Activated CD4-positive, alpha-beta T cell treated with anti-CD3 and anti-CD28 coated beads for 36 hours (primary cell): ENCODE measurements at places on chromosomes 2 and 18. TPM values are rescaled to one million over a fixed set of nuclear protein-coding genes. Genes with fewer than 3 reads are reported as not detected.

- H3K4me1 ChIP-seq = no peaks in the 10 kb centered on the region
- no peak for DNase-seq
- no peak overlapping the region for H3K27ac ChIP-seq
- no peak overlapping the region for H3K4me3 ChIP-seq
- H3K36me3 ChIP-seq = no peaks in the 10 kb centered on the region
- no peaks in the 10 kb centered on the region for H3K27me3 ChIP-seq
These were observed 990.9 kb upstream of the ACVR2A start for GRCh38 chr2:146853741-146854444.

GRCh38 chr2:217943446-217944321, 59.1 kb downstream of the TNS1 start:
- H3K4me3 ChIP-seq = no peak overlapping the region
- peak; percentile 30 for DNase-seq
- H3K27me3 ChIP-seq = peaks cover 22% of the 10 kb centered on the region
- no peaks in the 10 kb centered on the region for H3K4me1 ChIP-seq
- H3K36me3 ChIP-seq = no peaks in the 10 kb centered on the region

- H3K36me3 ChIP-seq = no peaks in the 10 kb centered on the region
- no peak overlapping the region for H3K27ac ChIP-seq
- H3K4me1 ChIP-seq = peaks cover 6% of the 10 kb centered on the region
- no peaks in the 10 kb centered on the region for H3K27me3 ChIP-seq
These were observed 172.7 kb upstream of the TRIB2 start for GRCh38 chr2:12543978-12544558.

- no peak for DNase-seq
- H3K27ac ChIP-seq = no peak overlapping the region
- H3K36me3 ChIP-seq = no peaks in the 10 kb centered on the region
- H3K27me3 ChIP-seq = no peaks in the 10 kb centered on the region
These were observed 808.4 kb downstream of the ERBB4 start for GRCh38 chr2:211730215-211730614.

The IRS1 gene
- total RNA-seq = 3.3 TPM

- peaks cover 2% of the 10 kb centered on the region for H3K4me1 ChIP-seq
- no peak overlapping the region for H3K27ac ChIP-seq
- no peak for DNase-seq
- no peaks in the 10 kb centered on the region for H3K36me3 ChIP-seq
These were observed 87.8 kb upstream of the ASB18 start for GRCh38 chr2:236351966-236352525.

GRCh38 chr2:21256006-21256405, 132.2 kb downstream of the TDRD15 start:
- H3K4me1 ChIP-seq = no peaks in the 10 kb centered on the region
- H3K27me3 ChIP-seq = no peaks in the 10 kb centered on the region
- no peak overlapping the region for H3K27ac ChIP-seq

- H3K27ac ChIP-seq = peak overlapping the region; percentile 99
- H3K4me1 ChIP-seq = peaks cover 43% of the 10 kb centered on the region
- DNase-seq = peak; percentile 84
- H3K4me3 ChIP-seq = peak overlapping the region; percentile 95
These were observed 579 bp downstream of the MAT2A start for GRCh38 chr2:85539361-85540132.

The GLI2 gene
- total RNA-seq = not detected

DNA sequence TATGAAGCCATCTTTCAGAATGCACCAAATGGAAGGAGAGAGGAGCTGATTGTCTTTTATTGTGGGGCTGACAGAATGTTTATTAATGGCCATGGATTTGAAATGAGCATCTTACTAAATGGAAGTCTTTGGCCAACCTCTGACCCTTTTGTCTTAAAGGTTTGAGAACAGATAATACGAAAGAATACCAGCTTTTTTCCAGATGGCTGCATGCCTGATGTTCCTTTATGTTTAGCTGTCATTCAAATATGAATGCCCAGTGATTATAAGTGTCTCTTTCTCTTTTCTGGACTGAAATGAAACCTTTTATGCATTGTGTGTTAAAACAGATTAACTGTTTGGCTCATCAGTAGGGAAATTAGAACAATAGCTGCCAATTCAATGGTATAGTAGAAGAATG, 46.0 kb downstream of the PARD3B start:
- no peak overlapping the region for H3K27ac ChIP-seq
- DNase-seq = no peak
- H3K4me1 ChIP-seq = no peaks in the 10 kb centered on the region

DNA sequence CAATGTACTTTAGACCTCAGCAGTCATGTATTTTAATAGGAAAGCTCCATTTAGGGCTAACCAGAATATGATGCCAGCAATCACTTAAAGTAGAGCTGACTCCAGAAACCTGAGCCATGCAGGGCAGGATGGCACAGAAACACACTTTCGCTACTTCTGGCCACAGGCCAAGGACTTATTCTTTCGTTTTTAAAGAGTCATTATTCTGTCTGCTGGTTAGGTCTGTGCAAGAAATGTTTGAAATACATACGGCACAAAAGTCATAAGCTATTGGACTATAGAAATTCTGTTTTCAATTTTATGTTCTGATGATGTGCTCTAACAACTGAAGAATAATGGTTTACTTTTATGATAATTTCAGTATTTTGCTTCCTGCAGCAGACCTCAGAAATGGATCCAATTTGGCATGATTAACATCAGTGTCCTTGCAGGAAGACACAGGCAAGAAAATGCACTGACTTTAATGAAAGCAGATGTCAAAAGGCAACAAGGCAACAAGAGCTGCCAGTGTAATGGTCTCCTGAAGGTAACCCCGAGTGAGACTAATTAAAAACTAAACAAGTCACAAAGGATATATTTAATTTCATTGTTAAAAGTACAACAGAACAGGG, 114.4 kb upstream of the CHRNA1 start:
- no peaks in the 10 kb centered on the region for H3K27me3 ChIP-seq
- H3K4me1 ChIP-seq = no peaks in the 10 kb centered on the region
- no peak overlapping the region for H3K27ac ChIP-seq
- DNase-seq = no peak

- H3K4me1 ChIP-seq = peaks cover 31% of the 10 kb centered on the region
- H3K27ac ChIP-seq = peak overlapping the region; percentile 11
- H3K27me3 ChIP-seq = no peaks in the 10 kb centered on the region
- no peak overlapping the region for H3K4me3 ChIP-seq
- H3K36me3 ChIP-seq = peaks cover 51% of the 10 kb centered on the region
These were observed 1.6 kb downstream of the ZNF397 start for GRCh38 chr18:35242426-35242825.

GRCh38 chr2:240622531-240623235, 2.6 kb upstream of the GPR35 start:
- peaks cover 10% of the 10 kb centered on the region for H3K36me3 ChIP-seq
- H3K27ac ChIP-seq = peak overlapping the region; percentile 85
- H3K4me3 ChIP-seq = no peak overlapping the region
- peak; percentile 73 for DNase-seq

The HOXD11 gene
- not detected for total RNA-seq

The NFU1 gene
- total RNA-seq = 30.0 TPM

DNA sequence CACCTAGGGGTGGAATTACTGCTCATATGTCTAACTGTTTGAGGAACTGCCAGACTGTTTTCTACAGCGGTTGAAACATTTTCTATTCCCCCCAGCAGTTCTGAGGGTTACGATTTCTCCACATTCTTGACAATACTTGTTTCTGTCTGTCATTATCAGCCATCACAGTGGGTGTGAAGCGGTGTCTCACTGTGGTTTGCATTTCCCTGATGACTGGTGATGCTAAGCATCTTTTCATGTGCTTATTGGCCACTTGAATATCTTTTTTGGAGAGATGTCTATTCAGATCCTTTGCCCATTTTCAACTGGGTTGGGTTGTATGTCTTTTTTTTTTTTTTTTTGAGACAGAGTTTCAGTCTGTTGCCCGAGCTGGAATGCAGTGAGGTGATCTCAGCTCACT, 63.0 kb downstream of the ADNP2 start:
- H3K4me3 ChIP-seq = no peak overlapping the region
- H3K36me3 ChIP-seq = no peaks in the 10 kb centered on the region
- no peak overlapping the region for H3K27ac ChIP-seq
- no peak for DNase-seq
- peaks cover 50% of the 10 kb centered on the region for H3K27me3 ChIP-seq

The UGT1A9 gene
- not detected for total RNA-seq

DNA sequence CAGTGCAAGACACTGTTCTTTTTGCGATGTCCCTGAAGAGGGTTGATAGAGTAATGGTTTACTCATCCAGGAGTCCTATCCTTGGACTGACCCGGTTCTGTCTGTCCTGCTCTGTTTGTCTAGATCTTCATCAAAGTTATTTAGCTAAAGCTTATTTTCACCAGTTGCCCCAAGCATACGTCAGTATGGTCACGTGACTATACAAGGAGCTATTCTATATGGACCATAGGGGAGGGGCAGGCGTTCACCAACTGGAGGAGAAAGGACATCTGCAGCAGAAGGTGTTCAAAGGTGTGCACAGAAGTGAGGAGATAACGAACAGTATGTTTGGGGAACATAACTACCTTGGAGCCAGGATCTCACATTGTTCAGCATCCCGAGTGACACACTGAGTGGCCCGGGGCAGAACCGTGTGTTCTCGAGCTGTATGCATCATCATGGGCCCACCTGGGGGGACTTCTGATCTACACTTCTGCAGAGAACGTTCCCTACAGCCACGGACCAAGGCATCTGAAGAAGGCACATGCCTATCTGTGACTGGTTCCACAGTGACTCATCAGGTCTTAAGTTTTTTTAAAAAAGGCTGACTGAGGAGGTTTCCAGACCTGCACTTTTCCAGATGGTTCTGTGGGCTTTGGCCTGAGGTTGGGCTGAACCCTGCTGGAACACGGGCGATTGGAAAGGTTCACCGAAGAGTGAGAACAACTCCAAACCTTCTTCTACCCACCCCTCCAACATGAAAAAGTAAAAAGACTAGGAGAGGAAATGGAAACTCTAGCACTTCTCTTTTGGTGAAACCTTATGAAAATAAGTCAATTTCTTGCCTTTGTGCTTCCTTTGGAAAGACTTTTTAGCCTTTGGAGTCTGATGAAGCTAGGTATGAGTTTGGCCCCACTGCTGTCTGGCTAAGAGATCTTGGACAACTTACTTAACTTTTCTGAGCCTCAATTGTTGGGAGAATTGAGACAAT, 68.6 kb upstream of the YWHAQ start:
- peak overlapping the region; percentile 2 for H3K27ac ChIP-seq
- no peaks in the 10 kb centered on the region for H3K27me3 ChIP-seq
- H3K36me3 ChIP-seq = no peaks in the 10 kb centered on the region
- peak; percentile 27 for DNase-seq

GRCh38 chr2:238339814-238340213, 19.5 kb downstream of the TRAF3IP1 start:
- H3K4me3 ChIP-seq = no peak overlapping the region
- no peaks in the 10 kb centered on the region for H3K27me3 ChIP-seq
- peak; percentile 16 for DNase-seq
- H3K4me1 ChIP-seq = peaks cover 2% of the 10 kb centered on the region

The UGT1A10 gene
- total RNA-seq = not detected

GRCh38 chr2:222547083-222547482, 108.8 kb downstream of the FARSB start:
- H3K36me3 ChIP-seq = no peaks in the 10 kb centered on the region
- H3K4me1 ChIP-seq = no peaks in the 10 kb centered on the region
- no peak for DNase-seq

The STARD6 gene
- not detected for total RNA-seq

DNA sequence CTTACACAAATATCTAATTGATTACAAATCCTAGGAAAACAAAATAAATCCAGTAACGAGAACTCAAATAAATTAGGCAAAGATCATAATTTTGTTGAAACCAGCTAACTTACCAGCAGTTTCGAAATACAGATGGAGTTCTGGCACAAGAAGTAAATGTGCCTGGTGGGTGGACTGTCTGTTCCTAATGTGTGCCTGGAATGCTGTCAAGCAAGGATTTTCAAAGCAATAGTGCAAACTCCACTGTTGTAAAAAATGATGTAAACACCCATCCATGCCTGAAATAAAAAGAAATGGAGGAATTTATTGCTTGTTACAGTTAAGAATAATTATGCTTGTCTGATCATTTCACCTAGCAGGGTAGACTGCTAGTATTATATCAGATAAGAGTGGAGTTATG, 423.9 kb upstream of the MAP2 start:
- H3K27ac ChIP-seq = no peak overlapping the region
- no peaks in the 10 kb centered on the region for H3K4me1 ChIP-seq
- DNase-seq = no peak
- no peaks in the 10 kb centered on the region for H3K36me3 ChIP-seq
- no peaks in the 10 kb centered on the region for H3K27me3 ChIP-seq
- no peak overlapping the region for H3K4me3 ChIP-seq

GRCh38 chr18:5284808-5285207, 10.7 kb downstream of the ZBTB14 start:
- H3K27me3 ChIP-seq = no peaks in the 10 kb centered on the region
- H3K36me3 ChIP-seq = peaks cover 13% of the 10 kb centered on the region
- no peak for DNase-seq
- H3K4me3 ChIP-seq = no peak overlapping the region
- H3K27ac ChIP-seq = no peak overlapping the region

DNA sequence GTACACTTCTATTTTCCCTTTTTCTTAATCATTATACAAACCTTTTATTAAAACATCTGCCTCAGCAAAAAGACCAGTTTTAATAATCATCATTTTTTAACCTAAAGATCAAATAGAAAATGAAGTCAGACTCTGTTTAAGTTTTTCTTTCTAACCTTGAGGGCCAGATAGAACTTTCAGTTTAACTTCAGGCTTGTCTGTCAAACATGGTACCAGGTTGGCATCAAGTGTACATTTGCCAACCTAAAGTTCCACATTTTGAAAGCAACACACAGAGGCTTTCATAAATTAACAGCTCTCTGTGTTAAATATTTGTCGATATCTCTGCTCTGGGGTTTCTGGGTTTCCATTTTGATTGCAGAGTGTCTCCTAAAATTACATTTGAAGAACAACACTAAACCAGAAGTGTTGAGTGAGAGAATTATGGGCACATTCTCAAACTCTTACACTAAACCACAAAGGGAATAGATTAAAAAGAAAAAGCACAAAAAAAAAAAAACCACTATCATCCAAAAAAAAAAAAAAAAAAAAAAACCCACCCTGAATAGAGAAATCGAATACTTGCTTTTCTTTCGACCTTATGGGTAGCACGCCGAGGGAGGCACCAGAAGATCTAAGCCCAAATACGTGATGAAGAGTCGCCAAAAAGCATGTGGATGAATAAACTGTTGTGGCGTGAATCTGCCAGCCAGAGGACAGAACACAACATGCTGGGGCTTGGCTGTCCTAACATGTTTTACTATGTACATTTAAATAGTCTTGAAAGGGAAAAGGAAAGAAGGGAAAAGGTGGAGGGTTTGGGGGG, 166.2 kb downstream of the TCF4 start:
- H3K4me1 ChIP-seq = peaks cover 6% of the 10 kb centered on the region
- H3K27ac ChIP-seq = no peak overlapping the region
- no peak overlapping the region for H3K4me3 ChIP-seq
- no peaks in the 10 kb centered on the region for H3K36me3 ChIP-seq

GRCh38 chr18:79058007-79058406, 11.2 kb upstream of the ATP9B start:
- DNase-seq = no peak
- H3K4me3 ChIP-seq = no peak overlapping the region
- peaks cover 6% of the 10 kb centered on the region for H3K27me3 ChIP-seq
